Femur (tissue), 1 donor: ENCODE measurements at places on chromosomes 2 and 18.
A peak's percentile ranks its signal among the peaks of the same experiment; 100 is the strongest.

DNA sequence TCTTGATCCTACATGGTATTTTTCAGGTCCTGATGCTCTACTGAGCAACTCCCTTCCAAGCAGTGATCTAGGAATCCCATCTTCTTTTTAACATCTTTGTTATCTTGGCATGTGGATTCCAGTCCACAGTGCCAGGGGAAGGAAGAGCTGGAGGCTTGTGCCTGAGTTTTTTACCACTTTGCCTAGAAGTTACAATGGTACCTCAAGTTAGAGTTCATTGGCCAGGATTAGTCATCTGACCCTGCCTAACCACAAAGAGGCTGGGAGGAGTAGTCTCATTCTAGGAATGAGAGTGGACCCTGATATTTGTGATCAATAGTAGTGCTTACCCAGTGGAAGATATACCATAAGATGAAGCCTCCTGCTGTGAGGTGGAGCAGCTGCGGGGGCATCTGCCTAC is 109.3 kb downstream of the ADCYAP1 start:
- no peak for DNase-seq

DNA sequence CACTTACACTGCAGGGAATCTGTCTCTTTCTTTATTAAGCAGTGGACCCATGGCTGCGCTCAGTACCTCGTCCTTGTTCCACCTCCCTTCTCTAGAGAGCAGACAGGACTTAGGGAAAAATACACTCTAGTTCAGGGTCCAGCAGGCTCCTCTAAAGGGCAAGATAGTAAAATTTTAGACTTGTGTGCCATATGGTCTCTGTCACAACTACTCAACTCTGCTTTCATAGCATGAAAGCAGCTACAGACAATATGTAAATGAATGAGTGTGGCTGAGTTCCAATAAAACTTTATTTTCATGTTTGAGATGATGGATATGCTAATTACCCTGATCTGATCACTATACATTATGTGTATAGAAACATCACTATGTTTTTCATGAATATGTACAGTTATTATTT is 163.1 kb downstream of the BABAM2 start:
- DNase-seq: no peak

DNA sequence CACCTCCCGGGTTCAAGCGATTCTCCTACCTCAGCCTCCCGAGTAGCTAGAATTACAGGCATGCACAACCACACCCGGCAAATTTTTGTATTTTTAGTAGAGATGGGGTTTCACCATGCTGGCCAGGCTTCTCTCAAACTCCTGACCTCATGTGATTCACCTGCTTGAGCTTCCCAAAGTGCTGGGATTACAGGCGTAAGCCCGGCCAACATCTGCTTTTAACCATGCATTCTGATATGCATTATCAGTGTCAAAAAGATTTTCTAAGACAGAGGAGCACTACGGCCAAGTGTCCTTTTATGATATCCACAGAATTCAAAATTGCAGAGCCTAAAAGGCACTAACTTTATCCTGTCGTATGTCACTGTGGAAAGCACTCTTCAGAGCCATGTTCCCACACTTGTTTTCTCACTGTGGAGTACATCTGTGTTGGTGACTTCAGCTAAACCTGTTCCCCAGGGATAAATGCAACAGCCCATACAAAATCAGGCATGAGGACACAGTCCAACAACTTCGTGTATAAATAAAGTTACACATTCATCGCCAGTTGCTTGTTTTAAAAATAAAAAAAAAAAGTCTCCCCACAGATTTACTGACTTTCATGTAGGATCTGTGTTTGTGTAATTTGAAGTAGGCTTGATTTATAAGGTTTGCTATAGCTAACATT is 56.4 kb downstream of the STK25 start:
- DNase-seq: no peak

GRCh38 chr18:29169599-29169998 is 992.7 kb upstream of the CDH2 start:
- DNase-seq: no peak

DNA sequence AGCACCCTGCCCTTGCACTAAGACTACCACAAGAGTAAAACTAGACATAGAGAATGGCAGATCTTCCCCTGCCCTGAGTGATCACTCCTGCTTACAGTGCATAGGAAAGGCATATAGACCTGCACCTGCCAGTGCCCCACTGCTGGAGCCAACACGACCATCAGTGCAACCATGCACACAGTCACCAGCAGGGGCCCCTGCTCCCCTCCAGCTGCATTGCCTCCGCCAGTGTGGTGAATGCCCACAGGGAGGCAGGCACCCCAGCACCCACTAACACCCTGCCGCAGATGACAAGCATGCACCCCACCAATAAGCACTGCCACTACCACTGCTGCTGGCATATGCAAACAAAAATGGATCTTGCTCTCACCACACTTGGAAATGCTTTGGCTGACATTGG is 478.8 kb downstream of the ADCYAP1 start:
- no peak for DNase-seq

DNA sequence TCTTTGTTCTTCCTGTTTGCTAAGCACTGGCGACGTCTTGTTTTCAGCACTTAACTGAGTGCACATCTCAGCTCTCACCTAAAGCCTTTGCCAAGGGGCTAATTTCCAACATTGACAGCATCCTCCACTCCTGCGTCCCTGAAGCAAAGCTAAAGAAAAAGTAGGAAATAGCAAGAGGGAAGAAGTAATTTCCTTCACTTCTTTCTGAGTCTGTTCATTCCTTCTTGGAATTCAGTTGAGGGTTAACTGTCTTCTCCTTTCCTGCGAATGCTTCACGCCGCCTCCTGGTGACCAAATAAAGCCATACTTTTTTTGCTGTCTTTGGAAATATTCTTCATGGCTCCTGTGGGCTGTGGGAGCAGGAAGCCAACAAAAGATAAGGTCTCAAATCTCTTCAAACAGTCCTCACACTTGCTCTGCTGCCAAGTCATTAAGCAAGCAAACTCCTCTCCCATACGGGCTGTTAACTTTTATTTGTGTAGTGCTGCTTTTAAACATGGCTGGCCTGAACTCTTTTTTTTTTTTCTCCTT is 100.9 kb downstream of the DPP10 start:
- DNase-seq: peak; percentile 65

DNA sequence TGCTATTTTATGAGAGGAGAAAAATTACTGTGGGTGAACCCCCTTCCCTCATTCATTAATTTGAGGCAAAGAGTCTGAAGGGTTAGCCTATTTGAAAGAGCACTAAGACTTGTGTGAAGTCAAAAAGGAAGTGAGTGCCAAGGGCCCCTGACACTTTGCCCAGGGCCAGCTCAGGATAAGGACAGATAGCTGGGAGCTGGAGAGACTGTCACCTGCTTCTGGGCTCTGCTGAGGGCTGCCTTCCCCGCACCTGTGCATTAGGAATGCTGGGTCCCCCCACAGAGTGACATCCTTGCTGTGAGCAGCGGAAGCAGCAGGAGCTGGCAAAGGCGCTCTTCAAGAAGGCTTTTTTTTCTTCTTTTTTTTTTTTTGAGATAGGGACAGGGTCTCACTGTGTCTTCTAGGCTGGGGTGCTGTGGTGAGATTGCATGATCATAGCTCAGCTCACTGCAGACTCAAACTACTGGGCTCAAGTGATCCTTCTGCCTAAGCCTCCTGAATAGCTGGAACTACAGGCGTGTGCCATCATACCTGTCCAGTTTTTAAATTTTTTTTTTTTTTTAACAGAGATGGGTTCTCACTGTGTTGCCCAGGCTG is 148.3 kb downstream of the AQP4 start:
- no peak for DNase-seq

GRCh38 chr18:59904011-59904601 is 4.3 kb downstream of the PMAIP1 start:
- no peak for DNase-seq

GRCh38 chr2:39497082-39497801 is 60.2 kb upstream of the MAP4K3 start:
- no peak for DNase-seq

DNA sequence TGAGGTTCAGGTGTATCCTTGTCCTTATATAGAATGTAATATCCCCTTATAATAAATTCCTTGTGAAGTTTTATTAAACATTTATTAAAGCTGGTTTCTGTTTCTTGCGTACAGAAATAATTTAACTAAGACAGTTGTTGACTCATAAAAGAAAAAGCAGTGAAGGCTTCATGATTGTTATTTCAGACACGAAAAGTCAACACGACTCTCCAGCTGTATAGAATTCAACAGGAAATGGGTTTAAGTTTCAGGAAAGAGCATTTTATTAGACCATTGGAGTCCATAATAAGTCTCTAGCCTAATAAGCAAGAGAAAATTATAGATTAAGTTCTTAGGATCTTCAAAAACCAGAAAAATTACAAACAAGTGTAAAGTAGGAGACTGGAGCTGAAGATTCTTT is 62.2 kb downstream of the KCNE4 start:
- DNase-seq: no peak

DNA sequence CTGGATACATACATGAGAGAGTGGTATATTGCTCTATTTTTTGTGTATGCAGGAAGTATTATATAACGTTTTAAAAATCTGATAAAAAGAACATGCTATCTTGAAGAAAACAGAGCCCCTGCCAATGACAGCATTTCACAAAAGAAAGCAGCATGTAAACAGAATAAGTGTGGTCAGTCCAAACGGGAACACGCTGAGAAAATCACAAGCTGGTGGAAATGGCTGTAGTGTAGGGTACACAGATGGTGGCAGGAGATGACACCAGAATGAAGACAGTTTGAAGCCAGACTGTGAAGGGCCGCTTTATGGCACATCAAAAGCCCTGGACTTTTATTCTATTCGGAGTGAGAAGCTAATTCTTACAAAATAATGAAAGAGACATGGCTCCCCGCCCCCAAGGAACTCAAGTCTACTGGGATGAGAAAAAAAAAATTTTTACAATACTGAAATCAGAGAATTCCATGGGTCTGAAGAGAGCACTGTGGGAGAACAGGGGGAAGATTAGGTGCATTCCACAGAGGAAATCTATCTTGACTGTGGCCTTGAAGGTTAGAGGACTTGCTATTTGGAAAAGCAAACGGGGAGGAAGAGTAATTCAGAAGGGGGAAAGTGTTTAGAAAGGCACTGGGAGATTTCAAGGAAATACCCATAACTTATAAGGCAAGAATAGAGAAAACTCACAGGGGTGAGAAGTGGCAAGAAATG is 217.7 kb upstream of the SMAD7 start:
- DNase-seq: no peak

GRCh38 chr2:3612639-3613523 is 18.0 kb downstream of the COLEC11 start:
- no peak for DNase-seq

DNA sequence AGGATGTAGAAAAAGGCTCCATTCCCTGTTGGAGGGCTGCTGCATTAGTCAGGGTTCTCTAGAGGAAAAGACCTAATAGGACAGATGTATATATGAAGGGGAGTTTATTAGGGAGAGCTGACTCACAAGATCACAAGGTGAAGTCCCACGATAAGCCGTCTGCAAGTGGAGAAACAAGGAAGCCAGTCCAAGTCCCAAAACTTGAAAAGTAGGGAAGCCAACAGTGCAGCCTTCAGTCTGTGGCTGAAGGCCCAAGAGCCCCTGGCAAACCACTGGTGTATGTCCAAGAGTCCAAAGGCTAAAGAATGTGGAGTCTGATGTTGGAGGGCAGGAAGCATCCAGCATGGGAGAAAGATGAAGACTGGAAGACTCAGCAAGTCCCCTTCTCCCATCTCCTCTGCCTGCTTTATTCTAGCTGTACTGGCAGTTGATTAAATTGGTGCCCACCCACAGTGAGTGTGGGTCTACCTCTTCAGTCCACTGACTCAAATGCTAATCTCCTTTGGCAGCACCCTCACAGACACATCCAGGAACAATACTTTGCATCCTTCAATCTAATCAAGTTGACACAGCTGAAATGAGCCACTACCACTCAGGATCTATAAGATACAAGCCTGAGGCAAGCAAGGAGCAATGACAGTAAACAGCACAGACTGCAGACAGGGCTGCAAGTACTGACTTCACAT is 30.0 kb upstream of the ATG16L1 start:
- no peak for DNase-seq

DNA sequence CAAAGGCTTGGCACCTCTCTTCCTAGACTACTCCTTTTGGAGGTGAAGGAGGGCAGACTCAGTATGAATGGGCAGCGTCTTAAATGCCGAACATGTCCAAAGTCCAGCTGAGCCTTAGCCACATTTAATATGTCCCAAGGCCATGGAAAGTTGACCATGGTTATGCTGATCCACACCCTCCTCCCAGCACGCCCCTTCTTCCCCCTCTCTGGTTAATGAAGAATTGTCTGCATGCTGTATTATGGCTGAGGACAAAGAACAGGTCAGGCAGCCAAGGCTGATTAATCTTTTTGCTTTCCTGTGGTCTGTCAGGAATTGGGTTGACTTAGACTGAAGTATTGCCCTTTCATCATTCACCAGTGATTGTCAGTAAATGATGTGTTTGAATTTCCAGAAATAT is 5.8 kb upstream of the MYOM1 start:
- no peak for DNase-seq

DNA sequence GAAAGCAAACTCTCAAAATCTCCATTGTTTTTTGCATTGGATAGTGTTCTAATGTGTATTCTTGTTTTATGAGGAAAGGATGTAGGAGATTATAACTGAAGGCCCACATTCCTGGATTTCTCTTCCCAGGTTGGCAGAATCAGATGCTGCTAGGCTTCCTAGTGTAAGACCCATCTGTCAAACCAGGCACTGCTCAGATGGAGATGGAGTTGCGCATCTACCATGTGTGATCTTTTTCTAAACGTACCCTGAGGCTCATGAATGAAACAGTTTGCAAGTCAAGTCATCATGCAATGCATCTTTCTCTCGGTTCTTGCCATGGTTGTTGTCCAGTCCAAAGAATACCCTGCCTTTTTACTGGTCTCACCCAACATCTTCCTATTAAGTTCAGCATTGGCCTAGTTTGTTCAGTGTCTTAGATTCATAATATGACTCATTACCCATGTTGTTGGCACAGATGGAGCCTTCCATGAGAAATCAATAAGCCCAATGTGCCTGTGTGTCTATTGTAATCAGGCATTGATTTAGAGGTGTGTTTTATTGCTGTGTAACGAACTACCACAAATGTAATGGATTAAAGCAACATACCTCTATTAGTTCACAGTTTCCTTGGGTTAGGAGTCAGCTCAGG is 127.4 kb downstream of the NYAP2 start:
- DNase-seq: no peak

DNA sequence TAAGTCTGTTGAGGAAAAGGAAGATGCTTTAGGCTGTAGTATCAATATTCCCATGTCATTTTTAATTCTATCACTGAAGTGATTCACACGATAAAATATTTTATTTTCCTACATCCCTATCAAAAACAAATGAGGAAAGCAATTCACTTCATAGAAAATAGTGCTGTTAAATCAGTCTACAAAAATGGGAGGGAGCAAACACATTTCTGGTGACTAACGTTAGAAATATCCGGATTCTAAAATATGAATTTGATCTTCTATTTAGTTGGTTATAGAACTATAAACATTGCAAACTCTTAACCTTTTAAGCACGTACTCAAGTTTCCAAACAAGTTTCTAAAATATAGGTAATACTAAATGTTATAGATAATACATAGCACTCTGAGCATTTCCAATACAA is 20.8 kb downstream of the ATF2 start:
- no peak for DNase-seq

- DNase-seq: no peak
These were observed 256.1 kb downstream of the LTBP1 start for GRCh38 chr2:33202641-33203522.

- no peak for DNase-seq
These were observed 1221.1 kb upstream of the ACVR2A start for GRCh38 chr2:146623771-146624170.

- no peak for DNase-seq
These were observed 91.3 kb upstream of the ITGB6 start for GRCh38 chr2:160291382-160291781.
